Uterus (tissue), 4 donors: ENCODE measurements at places on chromosomes 11 and 22.

DNA sequence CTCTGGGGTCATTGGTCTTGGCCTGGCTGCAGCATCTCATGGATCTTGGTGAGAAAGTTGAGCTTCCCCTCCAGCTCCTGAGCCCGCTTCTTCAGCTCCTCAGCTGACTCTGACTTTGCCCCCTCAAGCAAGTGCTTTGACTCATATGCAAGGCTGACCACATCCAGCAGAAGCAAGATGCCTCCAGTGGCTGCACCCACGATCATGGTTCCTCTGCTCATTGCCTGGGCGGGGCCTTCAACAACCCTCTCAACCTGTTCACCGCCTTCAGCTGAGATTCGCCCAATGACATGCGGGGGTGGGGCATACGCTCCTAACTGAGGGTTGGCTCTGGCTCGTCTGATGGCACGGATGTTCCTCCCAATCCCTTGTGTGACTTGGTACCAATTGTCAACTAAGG is 11.9 kb downstream of the APOL2 start:
- no peak for DNase-seq

DNA sequence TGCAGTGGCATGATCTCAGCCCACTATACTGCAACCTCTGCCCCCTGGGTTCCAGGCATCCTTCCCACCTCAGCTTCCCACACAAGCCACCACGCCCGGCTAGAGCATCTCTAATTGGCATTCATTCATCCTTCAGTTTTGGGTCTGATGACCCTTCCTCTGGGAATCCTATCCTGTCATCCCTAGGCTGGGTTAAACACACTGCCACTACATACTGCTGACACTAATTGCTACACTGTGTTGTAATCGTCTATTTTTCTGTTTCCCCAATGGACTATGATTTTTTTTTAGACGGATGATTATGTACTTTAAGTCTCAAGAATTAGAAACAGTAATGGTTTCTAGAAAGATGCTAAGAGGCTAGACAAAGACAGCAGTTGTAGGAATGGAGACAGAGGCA is 62.8 kb downstream of the DEUP1 start:
- DNase-seq: no peak

- no peak for DNase-seq
Measured at GRCh38 chr22:48980918-48981317, 846.8 kb downstream of the BRD1 start.

DNA sequence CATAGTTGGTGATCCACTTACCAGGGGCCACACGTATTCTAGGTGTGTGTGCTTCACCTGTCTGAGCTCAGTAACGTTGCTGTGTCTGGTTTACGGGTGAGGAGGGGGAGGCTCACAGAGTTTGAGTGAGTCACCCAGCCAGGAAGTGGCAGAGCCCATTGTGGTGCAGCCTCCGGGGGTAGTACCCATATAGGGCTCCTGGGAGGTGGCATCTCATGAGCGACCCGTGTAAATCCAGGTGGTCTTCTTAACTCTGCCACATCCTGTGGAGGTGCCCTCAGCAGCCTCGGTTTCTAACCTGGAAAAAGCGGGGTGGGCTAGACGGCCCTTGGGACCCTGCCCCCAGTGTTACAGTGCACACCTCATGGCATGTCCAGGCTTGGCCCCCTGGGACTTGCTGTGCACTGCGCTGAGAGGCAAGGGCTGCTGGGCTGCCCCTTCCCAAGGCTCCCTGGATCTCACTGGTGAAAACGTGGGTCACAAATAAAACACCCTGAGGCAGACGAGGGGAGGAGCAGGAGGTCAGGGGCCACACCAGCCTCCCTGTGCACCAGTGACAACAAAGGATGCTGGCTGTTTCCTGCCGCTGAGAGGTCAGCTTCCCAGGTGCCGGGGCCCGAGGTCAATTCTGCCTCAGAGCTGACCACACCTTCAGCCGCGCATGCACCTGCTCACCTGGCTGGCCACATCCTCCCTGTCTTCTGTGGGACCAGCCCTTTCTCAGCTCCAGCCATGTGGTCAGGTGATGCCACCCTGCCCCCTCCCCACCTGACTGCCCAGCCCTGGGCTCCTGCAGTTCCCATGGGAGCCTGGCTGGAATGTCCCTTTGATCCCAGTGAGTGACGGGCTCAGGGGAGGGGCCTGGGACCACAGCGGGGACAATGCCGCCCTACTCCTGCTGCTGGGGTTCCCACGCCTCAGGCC is 305.1 kb downstream of the CTTN start:
- DNase-seq: no peak

GRCh38 chr11:118290923-118291322 is 13.6 kb upstream of the CD3E start:
- peak; percentile 22 for DNase-seq

GRCh38 chr11:28250192-28250591 is 142.0 kb downstream of the METTL15 start:
- no peak for DNase-seq

- no peak for DNase-seq
Measured at GRCh38 chr11:110077831-110078325, 15.3 kb upstream of the ZC3H12C start.

- DNase-seq: peak; percentile 15
Measured at GRCh38 chr11:2701230-2701629, 1.4 kb upstream of the KCNQ1OT1 start.

DNA sequence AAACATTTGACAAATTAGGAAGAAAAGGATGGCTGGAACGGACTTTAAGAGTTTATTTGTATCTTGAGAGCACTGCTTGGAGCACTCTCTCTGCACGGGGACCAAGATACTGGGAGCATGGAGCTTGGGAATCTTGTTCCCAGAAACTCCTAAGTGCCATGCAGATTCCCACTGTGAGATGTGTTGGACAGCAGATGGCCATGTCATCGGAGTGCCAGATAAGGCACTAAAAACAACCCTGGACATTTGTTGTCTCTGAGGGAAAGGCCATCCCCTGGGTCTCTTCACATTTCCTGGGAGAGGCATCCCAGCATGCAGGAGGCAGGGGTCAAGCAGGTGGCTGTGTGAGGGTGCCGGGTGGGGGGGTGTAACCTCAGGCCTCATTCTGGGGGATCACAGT is 2.9 kb downstream of the KIRREL3 start:
- DNase-seq: no peak

- no peak for DNase-seq
Measured at GRCh38 chr22:47051441-47052071, 289.1 kb downstream of the TBC1D22A start.

DNA sequence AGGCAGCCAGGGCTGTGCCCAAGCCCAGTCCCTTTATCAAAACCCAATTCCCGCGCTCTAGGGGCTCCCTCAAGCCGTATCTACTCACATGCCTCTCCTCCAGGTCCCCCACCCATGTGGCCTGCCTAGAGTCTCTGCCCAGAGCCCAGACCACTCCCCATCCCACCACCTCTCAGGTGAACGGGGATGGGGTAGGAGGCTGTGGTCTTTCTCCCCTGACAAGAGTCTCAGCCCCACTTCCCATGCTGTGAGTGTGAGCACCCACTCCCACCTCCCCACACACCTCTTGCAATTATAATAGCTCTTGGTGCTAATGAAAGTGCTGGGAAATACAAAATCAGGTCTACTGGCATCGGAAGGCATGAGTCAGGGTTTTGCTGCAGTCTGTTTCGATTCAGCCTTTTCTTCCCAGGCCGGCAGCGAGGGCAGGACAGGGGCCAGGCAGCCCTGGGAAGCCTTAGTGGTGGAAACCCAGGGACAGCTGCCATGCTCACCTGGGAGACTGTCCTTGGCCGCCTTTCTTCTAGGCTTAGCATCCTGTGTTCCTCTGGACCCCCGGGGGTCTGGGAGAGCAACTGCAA is 16.7 kb upstream of the TMPRSS4 start:
- no peak for DNase-seq

DNA sequence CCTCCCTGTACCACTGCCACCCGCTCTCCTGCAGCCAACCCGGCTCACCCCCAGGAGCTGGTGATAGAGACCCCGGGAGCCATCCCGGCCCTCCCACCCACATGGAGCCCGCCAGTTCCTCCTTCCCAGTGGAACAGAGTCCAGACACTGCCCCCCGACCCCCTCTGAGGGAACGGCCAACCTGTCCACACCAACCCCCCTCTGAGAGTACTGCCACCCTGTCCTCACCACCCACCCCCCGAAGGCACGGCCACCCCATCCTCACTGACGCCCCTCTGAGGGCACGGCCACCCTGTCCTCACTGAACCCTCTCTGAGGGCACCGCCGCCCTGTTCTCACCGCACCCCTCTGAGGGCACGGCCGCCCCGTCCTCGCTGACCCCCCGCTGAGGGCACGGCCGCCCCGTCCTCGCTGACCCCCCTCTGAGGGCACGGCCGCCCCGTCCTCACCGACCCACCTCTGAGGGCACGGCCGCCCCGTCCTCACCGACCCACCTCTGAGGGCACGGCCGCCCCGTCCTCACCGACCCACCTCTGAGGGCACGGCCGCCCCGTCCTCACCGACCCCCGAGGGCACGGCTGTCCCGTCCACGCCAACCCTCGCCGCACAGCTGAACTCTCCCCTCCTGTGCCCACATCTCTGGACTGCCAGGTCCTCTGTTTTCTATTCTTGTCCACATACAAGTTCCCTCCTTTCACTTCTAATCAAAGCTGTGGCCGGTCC is 18.0 kb downstream of the TOLLIP start:
- no peak for DNase-seq

- DNase-seq: no peak
Measured at GRCh38 chr11:129023968-129024676, 81.5 kb upstream of the TP53AIP1 start.

DNA sequence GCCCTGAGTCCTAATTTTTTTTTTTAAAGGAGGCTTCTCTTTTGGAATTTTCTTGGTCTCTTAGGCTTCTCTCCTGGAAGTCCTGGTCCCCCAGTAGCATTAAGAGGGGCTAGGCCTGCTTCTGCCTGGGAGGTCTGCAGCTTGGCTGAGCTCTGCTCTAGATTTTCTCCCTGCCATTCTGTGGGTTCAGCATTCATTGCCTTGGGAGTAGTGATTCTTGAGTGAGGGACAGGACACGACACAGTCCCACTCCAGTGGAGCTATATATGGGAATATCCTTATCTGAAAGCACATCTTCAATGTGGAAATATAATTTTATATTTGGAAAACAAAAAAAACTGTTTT is 3.7 kb downstream of the IGSF22 start:
- DNase-seq: no peak

DNA sequence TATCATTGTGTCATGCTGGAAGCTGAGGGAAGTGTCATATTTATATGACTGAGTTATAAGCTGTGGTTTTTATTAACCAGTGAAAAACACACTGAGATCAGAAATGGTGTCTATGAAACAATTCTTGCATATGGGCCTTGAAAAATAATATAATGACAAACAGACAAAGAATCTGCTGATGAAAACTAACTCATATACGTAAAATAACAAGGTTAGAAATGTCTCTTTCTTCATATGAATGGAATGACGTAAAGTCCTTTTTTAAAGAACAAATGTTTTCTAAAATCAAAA is 48.8 kb upstream of the PHF21B start:
- no peak for DNase-seq

DNA sequence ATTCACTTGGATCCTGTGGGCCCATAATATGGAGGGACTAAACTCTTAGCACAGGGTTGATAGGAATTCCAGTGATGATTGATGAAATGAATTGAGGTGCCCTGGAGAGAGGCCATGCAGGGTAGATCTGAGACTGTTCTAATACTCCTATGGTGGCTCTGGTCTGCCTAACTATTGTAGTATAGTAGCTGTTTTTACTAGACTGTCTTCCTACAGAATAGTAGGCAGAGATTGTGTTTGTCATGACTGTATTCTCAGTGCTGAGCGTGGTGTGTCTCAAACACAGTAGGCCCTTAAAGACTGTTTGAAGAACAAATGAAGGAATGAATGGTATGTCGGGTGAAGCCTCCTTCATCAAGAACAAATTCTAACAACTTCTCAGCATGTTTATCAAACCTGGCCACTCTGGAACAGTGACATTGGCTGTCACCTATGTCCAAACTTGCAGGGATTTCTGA is 107.0 kb upstream of the SESN3 start:
- no peak for DNase-seq

DNA sequence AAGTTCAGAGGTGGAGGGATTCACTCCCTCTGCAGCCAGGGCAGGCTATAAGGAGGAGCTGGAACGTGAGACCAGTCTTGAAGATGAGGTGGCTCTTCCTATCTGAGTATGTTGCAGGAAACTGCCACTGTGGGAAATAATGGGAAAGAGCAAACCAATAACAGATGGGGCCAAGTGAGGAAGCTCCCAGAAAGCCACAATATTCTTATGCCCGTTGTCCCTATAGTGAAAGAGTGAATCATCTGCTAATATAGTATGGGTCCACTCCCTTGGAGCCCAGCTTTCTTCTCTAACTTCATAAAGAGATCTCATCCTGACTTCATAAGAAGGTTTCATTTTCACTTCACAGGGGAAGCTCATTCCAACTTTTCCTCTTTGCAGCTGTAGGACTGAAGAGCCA is 206.4 kb downstream of the BLID start:
- DNase-seq: no peak

- DNase-seq: no peak
Measured at GRCh38 chr11:109425554-109425953, 3.6 kb downstream of the C11orf87 start.

DNA sequence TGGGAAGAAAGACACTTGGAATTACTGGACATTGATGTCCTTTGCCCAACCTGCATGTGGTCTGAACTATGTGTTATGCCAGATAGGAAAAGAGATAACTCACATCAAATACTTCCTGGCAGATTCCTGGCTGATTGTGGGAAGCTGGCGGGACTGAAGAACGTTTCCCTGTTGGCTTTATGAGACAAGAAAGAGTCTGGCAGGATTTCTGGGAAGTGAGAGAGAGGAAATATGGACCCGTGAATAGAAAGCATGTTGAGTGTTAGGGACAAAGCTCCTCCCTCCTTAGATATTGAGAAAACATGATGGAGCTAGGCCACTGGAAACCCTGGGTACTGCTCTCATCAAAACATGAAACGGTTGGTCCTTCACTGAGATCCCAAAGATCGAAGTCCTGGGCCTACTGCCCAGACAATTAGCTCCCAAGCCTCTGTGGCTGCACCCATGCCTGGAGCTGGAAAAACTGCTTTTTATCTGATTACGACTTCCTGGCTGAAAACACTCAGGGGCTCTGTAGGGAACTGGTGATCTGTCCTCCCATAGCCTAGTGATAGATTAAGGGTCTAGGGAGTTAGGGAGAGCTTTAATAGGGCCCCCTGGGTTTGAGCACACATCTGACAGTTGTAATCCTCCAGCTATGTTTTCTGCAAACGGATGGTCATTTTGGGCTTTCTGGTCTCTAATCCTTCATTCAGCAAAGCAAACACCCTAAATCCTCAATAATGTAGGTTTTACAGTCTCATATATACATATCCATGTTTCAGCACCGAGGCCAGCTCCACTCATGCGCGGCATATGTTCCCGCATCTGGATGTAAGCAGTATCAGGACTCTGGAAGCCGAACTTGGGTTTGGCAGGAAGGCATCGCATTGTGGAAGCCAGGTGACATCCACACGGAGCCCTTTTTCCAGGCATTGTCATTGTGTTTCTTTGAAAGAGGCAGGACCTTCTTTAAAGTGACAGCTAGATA is 6.1 kb upstream of the B3GAT1 start:
- DNase-seq: no peak

GRCh38 chr11:45021692-45022141 is 71.0 kb upstream of the TP53I11 start:
- DNase-seq: peak; percentile 25

GRCh38 chr22:43474161-43475101 is 62.6 kb downstream of the MPPED1 start:
- no peak for DNase-seq
